Ecto neural progenitor cell (in vitro differentiated cells): ENCODE measurements at places on chromosomes 5 and 9.

- DNase-seq, result peak; percentile 53
Observed at GRCh38 chr9:84404095-84404686, 63.6 kb upstream of the SLC28A3 start.

DNA sequence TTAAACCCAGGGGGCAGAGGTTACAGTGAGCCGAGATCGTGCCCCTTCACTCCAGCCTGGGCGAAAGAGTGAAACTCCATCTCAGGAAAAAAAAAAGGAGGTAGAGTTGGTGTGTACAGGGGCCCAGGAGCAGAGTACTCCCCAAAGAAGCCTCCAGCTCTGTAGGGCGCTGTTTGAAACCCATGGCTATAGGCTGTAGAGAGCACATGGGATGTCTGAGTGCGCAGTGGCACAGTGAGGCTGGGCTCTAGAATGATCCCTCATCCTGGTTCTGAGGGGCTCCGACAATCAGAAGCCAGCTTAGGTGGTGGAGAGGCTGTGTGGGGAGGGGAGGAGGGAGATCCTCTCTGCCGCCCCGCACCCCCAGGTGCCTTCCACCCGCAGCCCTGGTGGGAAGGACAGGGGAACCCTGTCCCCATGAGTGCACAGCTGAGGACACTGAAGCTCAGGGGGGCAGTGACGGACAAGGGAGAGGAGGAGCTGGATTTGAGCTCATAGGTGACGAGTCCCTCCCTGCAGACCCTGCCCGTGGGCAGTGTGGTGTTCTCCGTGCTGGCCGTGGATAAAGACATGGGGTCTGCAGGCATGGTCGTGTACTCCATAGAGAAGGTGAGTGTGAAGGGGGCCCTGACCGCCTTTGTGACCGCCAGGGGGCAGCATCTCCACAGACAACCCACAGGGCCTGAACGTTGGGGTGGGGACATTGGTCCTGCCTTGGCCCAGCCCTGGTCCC, 24.6 kb downstream of the CDHR2 start:
- DNase-seq, result peak; percentile 84

DNA sequence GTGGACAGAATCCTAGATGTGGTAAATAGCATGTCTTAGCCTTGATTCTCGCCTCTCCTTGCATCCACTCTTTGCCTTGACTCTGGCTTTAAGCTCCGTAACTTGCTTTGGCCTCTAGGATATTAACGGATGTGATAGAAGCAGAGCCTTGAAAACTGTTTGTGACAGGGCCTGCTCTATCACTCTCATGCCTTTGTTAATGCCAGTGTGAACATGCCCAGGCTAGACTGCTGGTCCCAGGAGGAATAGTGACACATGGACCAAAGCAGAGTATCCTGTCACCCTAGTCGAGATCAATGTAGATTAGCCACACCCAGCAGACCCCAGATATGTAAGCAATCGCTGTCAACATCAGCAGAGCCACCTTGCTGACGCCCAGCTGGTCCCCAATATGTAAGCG, 109.9 kb upstream of the C9orf72 start:
- no peak for DNase-seq

- DNase-seq, result no peak
Observed at GRCh38 chr5:32534041-32534440, 51.3 kb upstream of the SUB1 start.

DNA sequence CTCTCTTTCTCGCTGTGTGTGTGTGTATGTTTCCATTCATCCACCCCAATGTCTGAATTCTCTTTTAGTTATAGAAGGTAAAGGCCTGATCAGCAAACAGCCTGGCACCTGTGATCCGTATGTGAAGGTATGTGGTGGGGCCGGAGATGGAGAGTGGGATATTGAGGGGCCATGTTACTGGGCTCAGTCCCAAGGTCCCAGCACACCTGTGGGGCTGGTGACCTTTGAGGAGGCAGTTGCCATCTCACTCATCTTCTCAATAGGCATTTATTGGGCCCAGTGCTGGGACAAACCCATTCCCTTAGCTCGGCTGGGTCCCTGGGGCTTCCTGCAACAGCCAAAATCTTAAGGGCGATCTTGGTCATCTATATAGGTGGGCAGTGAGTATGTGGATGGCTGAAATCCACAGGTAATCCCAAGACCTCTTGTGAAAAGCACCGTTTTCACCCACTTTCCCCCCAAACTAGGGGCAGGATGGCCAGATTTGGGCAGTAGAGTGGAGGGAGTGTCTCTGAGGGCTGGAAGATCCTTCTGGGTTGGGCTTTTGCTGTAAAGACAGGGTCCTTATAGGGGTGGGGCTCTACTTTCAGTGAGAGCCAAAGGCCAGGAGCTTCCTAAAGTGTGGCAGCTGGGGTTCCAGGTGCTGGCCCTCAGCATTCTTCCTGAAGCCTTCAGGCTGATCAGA, 19.6 kb downstream of the RGS3 start:
- no peak for DNase-seq

GRCh38 chr5:135487839-135488514, 35.8 kb upstream of the TIFAB start:
- no peak for DNase-seq

- peak; percentile 36 for DNase-seq
Observed at GRCh38 chr9:127154003-127154389, 31.6 kb upstream of the ANGPTL2 start.

- no peak for DNase-seq
Observed at GRCh38 chr5:78888580-78889368, 96.3 kb downstream of the ARSB start.

DNA sequence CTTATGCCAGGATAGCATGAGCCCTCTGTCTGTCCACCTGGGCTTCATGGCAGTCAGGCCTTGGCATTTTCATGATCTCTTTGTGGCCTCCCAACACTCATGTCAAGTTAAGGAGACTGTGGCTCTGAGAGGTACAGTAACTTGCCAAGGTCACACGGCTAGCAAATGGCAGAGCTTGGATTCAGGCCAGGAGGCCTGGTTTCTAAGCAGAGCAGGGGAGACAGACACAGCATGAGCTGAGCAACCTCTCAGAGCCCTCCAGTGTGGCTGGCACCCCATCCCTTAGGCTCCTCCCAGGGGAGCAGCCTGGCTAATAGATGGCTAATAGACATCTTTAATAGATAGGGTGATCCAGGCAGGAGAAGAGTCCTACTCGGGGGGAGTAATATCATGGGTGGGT, 4.1 kb downstream of the SYNPO start:
- no peak for DNase-seq

- no peak for DNase-seq
Observed at GRCh38 chr5:173547579-173547978, 68.9 kb downstream of the BOD1 start.

- no peak for DNase-seq
Observed at GRCh38 chr5:10903786-10904560, 142.9 kb upstream of the DAP start.

GRCh38 chr9:14075218-14075617, 238.7 kb downstream of the NFIB start:
- DNase-seq, result no peak

DNA sequence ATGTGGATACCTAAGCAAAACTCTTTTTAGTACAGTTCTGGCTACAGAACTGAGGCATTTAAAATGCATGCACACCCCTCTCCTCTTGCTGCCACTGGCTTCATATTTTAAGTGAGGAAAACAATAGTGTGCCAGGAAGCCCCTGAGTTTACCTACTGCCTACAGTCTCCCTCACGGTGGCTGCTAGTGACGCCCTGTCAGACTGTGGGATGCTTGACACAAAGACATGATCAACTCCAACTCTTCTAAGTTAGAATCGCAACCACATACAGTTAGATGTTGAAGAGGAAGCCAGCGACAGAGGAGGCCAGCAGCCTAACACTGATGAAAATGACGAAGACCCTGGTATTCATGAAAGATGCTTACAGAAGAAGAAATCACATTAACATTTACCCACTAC, 1.3 kb downstream of the SEC16A start:
- no peak for DNase-seq

- no peak for DNase-seq
Observed at GRCh38 chr5:33855396-33855795, 36.4 kb downstream of the ADAMTS12 start.

DNA sequence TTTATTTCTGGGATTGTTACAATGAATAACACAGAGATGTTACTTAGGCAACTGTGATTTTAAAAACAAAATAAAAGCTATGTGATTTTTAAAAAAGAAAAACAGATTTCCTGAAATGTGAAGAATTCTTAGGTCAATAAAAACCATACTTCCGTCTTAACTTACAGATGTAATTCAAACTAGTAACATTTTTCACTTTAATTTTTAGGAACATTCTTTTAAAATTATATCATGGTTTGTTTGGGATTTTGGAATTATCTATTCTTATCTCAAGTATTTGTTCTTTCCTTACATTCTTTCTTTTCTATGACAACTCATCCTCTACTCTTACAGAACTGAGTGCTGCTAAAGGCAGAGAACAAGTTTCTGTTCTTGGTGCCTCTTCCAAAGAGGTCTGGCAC, 159.5 kb downstream of the RAPGEF6 start:
- no peak for DNase-seq

DNA sequence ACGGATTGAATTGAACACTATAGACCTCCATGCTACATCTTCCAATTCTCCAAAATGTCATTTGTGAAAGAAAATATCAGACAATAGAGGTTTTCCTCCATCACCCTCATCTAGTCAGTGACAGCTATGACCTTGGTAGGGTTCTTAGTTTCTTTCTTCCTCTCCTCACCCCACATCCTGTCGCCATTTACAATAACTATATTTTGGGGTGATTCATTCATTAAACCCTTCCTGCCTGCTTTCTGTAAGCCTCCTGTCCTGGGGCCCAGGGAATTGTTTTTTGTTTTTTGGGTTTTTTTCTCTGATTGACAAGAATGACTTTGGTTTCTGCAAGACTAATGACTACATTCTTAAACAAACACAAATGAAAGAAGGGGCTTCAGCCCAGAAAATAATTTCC, 82.6 kb downstream of the PRELID2 start:
- no peak for DNase-seq

DNA sequence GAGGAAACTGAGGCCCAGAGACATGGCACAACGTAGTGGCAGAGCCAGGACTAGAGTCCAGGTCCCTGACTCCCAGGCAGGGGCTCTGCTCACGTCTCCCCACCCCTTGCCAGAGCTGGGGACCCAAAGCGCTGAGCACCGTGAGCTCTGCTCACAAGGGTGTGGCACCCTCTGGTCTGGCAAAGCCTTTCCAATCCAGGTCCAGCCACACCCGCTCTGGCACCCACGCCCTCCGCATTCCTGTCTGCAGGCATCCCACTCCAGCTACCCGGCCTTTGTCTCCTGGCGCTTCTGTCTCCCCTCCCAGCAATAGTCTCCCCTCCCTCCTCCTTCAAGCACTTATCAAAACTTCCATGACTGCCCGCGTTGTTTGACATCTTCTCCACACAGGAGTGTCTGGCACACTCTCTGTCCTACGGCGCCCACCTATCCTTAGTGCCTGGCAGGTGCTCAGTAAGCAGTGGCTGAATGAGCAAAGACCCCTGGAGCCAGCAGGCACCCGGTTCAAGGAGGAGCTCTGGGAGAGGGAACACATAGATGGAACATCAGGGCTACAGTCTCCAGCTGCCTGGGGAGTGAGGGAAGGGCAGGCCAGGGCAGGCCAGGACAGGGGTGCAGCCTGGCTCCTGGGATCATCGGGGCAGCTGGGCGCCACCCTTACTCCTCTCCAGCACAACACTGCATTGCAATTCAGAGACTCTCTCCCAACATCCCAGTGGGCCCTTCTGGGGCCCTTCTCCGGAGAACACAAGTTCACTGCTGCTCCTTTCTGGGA, 12.0 kb downstream of the HIGD2A start:
- DNase-seq, result no peak

DNA sequence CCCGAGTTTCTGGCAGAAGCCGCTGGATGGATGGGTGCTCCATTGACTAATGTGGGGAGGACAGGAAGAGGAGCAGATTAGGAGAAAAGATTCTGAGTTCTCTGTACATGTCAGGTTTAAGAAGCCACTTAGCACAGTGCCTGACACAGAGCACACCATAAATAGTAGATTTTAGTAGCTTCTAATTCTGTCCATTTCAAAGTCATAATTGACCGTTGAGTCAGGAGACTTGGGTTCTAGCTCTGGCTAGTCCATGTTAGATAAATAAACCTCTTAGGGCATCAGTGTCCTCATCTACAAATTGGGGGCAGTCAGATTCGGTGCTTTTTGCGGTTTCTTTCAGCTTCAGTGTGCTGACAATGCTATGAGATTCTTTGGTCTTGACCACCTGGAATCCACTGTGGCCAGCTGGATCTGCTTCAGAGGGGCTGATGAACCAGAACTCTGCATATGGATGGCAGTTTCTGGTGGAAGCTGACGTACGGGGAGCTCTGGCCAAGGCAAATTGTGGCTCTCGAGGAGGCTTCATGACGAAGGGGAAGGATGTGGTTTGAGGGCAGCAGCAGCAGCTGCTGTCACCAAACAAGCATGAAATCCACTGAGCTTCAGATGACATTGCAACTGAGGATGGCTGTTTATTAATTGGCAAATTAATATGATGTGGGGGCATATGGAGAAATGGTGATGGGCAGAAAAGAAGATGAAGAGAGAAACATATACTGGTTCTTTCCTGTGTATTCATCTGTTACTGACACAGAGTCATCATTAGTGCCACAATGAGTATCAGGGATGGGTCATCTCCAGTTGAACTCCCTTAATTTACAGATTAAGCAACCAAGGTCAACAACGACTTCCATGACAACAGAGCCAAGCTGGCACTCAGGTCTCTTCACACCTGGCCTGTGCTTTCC, 134.4 kb downstream of the AOPEP start:
- no peak for DNase-seq

DNA sequence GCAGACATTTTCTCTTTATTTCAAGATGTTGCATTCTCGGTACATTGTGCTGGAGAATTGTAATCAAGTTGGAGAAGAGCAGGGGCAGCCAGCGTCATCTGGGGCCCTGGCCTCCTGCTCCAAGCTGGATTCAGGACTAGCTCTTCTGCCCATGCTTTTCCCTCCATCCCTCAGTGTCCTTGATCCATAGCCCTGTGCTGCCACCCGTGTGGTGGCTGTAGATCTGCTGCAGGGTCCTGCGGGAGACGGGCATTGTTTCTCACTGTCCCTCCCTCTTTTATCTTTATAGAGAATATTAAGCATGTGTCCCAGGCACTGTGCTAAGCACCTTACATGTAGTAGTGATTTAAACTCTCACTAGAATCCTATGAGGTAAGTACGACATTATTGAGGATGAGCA, 60.5 kb upstream of the HAND1 start:
- no peak for DNase-seq

DNA sequence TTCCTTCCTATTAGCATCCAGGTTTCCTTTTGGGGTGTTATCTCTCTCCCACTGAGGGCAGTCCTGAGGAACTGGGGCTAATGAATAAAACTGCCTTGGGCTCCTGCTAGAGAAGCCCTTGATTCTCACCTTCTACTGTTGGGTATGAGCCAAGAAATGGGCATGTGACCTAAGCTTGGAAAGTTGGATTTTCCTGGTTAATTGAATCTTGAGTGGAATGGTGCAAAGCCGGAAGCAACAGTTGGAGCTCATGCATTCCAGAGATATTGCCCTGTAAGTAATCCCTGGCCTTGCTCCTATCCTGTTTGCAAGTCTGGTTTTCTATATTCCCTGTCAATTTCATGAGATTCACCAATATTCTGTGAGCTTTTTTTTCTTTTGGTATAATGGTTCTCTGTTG, 158.5 kb upstream of the ELL2 start:
- no peak for DNase-seq

DNA sequence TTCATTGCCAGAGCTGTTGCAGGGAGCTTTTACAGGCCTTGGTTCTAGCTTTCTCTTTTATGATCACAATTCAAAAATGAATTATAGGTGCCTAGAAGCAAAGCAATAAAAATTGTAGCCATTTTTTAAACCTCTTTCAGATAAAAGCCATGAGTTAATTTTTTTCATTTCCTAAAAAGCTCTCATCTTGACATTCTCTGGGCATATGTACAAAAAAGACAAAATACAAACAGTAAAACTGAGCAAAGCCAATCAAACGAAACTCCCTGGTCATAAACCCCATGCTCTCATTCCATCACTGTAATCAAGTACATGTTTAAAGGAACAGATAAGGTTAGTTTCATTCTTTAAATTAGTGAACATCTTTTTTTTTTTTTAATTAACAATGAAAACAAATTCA, 101.9 kb downstream of the ERCC6L2 start:
- no peak for DNase-seq
